ENCODE measurements at places on chromosomes 12 and 14. TPM values are rescaled to one million over a fixed set of nuclear protein-coding genes. Genes with fewer than 3 reads are reported as not detected.
A peak's percentile ranks its signal among the peaks of the same experiment; 100 is the strongest.

Gene KLHL42
- 48.2 TPM for total RNA-seq

GRCh38 chr14:21073921-21074320, 3.8 kb downstream of the ARHGEF40 start:
- DNase-seq, result no peak

GRCh38 chr12:105948331-105948730, 190.4 kb downstream of the NUAK1 start:
- no peak for DNase-seq

- DNase-seq, result peak; percentile 76
These were observed 1.7 kb downstream of the ARHGAP9 start for GRCh38 chr12:57477710-57478681.

DNA sequence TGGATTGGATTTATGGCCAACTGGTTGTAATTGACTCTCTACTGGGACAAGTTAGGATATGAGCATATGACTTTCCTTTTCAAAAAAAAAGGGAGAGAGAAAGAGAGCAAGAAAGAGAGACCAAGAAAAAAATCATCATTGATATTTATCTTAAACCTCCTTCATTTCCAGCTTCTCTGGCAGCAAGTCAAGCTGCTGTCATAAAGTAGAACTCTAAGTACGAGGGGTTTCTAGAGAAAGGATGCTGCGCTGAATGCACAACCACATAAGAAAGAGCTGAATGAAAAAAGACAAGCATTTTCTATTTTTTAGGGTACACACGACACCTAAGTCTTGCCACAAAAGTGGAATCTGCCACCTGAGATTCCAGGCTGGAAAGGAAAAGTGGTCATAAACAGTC, 182.6 kb downstream of the SLC25A21 start:
- DNase-seq, result no peak

Gene PRICKLE1
- 30.5 TPM for total RNA-seq

Gene VTI1B
- total RNA-seq, result 111 TPM

- DNase-seq, result no peak
These were observed 907 bp upstream of the EFS start for GRCh38 chr14:23365732-23366425.

- no peak for DNase-seq
These were observed 3.0 kb downstream of the NUBPL start for GRCh38 chr14:31564194-31564593.

DNA sequence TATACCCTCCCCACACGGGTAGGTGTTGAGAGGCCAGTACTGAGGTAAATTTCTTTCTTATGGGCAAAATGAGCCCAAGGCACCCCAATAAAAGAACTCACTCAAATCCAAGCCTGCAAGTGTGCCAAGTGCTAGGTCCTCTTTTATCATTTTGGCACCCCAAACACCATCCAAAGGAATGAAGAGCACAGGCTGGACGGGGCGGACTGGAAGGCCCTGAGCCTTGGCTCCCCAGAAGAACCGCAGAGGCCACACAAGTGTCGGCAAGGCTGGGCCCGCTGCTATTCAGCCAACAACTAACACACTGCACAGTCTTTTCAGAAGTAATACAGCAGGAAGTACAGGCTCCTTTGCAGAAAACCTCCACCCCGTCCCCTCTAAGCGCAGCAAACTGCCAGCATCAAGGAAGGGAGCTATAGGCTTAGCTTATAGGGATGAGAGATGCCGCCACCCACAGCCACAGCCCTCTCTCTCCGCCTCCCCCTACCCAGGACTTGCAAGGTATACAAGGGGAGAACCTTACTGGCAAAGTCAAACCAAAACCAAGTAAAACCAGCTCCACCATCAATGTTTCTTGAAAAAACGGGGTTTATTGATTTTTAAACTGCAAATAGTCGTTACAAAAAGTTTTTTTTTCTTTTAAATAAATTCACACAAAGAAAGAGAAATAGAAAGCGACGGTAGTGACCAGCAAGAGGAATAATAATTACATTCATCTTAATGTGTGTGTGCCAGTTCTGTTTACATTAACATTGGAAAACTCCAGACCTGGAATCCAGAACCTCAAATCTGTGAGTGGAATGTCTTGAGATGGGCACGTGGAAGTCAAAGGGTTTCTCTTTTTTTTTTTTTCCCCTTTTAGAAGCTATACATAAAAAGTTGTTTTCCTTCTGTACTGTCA, 5.5 kb downstream of the ZFP36L1 start:
- no peak for DNase-seq

Measured in posterior vena cava (tissue), 2 donors.